Hematopoietic multipotent progenitor cell treated with erythropoietin and hydrocortisone succinate and interleukin-3 and kit ligand, for 15 days (in vitro differentiated cells): ENCODE measurements at places on chromosomes 7 and 10.
A peak's percentile ranks its signal among the peaks of the same experiment; 100 is the strongest.

DNA sequence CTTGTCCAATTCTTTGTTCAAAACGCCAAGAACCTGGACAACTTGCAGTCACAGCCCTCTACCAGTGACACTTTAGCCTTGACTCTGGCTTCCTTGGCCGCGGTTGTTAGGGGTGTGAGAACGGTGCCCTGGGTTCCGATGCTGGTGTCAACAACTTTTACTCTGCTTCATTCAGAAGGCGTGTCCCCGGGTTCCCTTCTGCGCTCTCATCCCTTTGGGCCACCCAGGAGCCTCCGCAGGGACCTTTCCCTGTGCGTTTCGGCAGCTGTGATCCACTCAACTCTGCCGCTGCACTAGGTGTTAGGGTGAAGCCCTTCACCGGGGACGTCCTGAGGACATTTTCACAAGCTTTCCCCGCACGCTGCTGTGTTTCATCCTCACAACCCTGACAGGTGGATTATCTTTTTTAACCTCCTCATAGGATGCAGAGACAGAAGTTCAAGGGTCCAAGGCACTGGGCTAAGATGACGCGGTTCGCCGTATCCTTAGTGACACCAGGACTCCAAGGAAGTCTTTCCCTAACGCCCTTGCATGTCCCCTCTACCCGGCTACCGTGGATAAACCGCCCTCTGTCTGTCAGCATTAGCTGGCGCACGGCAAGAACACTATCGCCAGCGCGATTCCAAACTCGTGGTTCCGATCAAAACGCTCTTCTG lies 133.5 kb upstream of the SHH start:
- DNase-seq, result no peak

DNA sequence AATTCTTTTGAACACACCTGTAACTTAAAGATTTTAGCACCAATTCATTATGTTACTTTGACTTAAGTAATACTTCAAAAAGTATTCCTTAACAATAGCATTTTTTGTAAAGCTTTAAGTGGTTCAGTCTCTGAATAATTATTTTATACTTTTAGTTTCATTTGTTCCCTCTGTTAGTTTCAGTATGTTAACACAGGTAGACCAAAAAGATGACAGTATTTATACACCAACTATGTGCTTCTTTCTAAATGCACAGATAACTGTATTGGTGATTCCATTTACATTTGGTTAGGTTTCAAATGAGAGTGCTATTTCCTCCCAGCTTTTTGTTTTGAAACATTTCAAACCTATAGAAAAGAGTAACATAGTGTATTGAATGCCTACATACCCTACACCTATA lies 14.0 kb downstream of the RALA start:
- no peak for DNase-seq

GRCh38 chr10:4267086-4267773 lies 482.2 kb upstream of the KLF6 start:
- no peak for DNase-seq

DNA sequence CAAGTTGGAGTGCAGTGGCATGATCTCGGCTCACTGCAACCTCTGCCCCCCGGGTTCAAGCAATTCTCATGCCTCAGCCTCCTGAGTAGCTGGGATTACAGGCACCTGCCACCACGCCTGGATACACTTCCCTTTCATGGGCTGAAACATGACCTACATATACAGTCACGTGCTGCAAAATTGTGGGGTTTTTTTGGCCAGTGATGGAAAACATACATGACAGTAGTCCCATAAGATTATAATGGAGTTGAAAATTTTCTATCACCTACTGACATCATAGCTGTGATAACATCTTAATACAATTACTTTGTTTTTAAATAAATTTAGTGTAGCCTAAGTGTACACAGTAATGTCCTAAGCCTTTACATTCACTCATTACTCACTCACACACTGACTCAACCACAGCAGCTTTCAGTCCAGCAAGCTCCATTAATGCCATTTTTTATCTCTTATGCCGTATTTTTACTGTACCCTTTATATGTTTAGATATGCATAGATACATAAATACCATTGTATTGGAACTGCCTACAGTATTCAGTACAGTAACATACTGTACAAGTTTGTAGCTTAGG lies 79.9 kb upstream of the TMEM196 start:
- DNase-seq, result no peak

GRCh38 chr7:30503274-30504212 lies 1.1 kb downstream of the GGCT start:
- peak; percentile 9 for DNase-seq

- no peak for DNase-seq
These were observed 369.6 kb downstream of the AUTS2 start for GRCh38 chr7:69967689-69968450.
